ENCODE measurements at places on chromosomes 4 and X. TPM values are rescaled to one million over a fixed set of nuclear protein-coding genes. Genes with fewer than 3 reads are reported as not detected.

ART3 gene
- not detected for total RNA-seq

PHKA1 gene
- 4.8 TPM for total RNA-seq

OPHN1 gene
- total RNA-seq: 5.6 TPM

RAB33A gene
- 0.32 TPM for total RNA-seq

DNA sequence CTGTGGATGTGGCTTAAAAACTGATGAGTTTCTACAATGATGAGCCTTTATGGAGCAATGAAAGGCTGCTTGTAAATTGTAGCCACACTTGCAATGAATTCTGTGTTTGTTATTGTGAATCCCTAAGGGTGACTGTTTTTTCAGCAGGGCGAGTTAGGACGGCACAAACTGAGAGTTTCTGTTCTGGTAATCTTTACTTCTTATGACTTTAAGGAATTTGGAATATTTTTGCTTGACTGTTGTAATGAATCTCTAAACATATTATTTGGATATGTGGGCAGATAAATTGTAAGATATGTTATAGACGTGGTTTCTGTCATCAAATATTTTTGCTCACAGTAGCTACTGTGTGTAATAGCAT, 22.2 kb downstream of the RBPJ start:
- H3K4me3 ChIP-seq: no peak overlapping the region
- DNase-seq: no peak
- no peak overlapping the region for H3K27ac ChIP-seq
- no peaks in the 10 kb centered on the region for H3K36me3 ChIP-seq

DNA sequence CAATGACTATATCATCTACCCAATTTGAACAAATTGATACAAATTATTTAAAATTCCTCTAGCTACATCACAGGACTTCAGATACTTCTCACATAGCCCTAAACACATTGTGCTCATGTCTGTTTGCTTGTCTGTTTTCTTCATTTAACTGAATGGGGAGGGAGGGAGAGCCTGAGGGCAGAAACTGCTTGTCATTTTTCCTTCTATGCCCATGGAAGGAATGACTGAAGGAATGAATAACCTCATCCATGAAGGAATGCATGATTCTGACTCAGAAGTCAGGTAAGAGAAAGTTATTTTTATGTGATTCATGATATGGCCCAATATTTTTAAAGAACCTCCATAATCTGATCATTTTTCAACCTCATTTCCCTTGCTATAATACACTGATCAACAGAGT, 418.0 kb upstream of the PITX2 start:
- H3K27ac ChIP-seq: no peak overlapping the region
- no peak for DNase-seq
- no peaks in the 10 kb centered on the region for H3K27me3 ChIP-seq
- H3K4me3 ChIP-seq: no peak overlapping the region
